Osteoblast (primary cell): ENCODE measurements at places on chromosomes 2 and 18. TPM values are rescaled to one million over a fixed set of nuclear protein-coding genes. Genes with fewer than 3 reads are reported as not detected.
A peak's percentile ranks its signal among the peaks of the same experiment; 100 is the strongest.

DNA sequence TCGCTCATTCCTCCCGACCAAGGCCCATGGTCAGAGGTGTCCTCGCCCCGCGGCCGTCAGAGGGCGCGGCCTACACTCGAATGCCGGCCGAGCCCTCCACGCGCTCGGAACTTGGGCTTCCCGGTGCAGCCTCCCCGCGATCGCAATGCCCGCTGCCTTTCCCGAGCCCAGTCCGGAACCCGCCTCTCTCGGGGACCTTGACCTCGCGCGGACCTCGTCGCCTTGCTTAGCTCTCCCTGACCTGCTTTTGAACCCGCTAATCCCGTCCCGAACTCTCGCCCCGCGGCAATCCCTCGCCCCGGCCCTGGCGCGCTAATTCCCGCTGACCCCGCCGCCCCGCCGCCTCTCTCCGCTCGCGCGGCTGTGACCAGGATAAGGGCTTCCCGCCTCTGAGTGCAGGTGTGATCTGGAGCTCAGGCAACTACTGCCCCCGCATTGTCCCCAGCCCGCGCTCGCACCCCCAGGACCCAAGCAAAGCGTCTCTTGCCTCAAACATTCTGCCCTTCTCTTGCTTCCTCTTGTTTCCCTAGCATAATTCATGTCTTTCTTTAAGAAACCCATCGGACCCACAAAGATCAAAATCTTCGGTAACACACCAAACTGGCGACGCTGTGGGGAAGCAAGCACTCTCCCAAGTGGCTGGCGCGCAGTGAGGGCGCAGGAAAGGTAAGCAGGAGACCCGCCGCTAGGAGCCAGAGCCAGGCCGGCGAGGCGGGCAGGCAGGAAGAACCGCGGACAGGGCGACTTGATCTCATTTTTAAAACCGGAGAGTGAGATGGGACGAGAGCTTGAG, 46.6 kb upstream of the ATP6V1B1 start:
- DNase-seq, result peak; percentile 44

DNA sequence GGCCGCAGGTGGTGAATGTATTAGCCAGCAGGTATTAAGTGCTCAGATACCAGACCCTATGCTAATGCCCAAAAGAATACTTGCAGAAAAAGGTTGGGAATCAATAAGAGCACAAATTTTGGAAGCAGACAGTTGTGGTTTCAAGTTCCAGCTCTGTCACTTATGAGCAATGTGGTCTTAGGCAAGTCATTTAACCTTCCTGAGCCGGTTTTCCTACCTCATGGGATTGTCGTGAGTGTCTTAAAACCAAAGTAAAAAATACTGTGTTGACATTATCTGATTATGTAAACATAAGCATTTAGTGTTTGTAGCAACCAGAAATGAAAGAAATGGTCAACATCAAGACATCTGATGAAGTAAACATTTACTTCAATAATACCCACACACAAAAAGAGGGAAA, 93.0 kb upstream of the CHST9 start:
- DNase-seq, result no peak

DNA sequence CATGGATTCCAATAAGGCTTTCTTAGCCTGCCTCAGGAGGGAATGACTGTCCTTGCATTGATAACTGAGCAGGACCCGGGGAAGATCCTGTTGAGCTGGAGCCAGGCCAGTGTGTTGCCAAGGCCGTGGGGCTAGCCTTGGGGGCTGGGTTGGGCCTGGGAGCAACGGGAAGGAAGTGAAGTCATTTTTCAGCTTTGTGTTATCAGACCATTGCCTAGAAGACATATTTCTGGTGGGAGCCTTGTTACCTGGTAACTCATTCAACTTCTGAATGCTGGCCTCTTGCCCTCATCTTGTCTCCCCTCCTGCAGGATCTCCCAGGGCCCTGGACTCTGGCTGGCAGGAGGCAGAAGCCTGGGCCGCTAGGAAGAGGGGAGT, 92.7 kb upstream of the MGAT5 start:
- DNase-seq, result peak; percentile 21

- no peak for DNase-seq
Measured at GRCh38 chr2:126463892-126464674, 191.9 kb upstream of the GYPC start.

- no peak for DNase-seq
Measured at GRCh38 chr18:49398331-49398730, 62.1 kb downstream of the DYM start.

- DNase-seq, result no peak
Measured at GRCh38 chr2:12767541-12767940, 50.8 kb downstream of the TRIB2 start.

- no peak for DNase-seq
Measured at GRCh38 chr2:154549869-154550268, 148.6 kb upstream of the KCNJ3 start.

DNA sequence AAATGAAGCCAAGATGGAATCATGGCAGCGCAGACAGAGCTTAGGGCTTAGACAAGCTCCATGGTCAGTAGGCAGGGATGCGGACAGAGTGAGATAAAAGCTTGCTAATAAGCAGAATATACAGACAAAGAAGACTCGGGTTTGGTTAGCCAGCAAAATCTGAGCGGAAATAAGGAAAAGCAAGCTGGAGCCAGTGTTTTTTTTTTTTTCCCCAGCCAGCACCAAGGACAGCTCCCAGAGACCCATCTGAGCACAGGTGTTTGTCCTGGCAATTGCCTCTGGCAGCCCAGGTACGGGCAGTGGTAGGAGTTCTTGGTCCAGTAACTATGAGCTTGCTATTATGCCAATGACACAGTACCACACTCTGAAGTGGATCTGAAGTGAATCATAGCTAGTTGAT, 187.6 kb downstream of the ADCYAP1 start:
- no peak for DNase-seq

- peak; percentile 65 for DNase-seq
Measured at GRCh38 chr2:85577386-85578242, at the start of gene VAMP8. VAMP8 (plus strand) TSS chr2:85577586; CDS start chr2:85577647, 61 bp downstream.

DNA sequence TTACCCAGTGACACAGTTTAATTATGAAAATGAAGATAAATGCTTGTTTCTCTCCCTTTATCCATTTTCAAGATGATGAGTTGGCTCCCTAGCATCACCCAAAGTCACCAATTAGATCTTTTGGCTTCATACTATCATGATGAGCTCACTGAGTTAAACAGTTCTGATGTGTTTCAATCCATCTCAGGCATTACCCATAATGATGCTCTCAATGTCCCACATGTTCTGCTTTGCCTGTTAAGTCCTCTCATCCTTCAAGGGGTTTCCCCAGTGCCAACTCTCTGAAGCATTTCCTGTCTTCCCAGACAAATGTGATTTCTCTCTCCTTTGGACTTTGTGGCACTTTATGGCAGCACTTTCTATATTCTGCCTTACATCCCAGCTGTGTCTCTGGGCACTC, 92.6 kb downstream of the EPB41L3 start:
- DNase-seq, result no peak

RAPGEF4 gene
- total RNA-seq, result 0.36 and 0.59 TPM in 2 replicates

PPP1R1C gene
- total RNA-seq, result 0.29 and 0.36 TPM in 2 replicates

RUFY4 gene
- not detected in 2 replicates for total RNA-seq

FOXD4L1 gene
- total RNA-seq, result under 0.01 and 0.29 TPM in 2 replicates

NTSR2 gene
- not detected in 2 replicates for total RNA-seq

SLC38A11 gene
- not detected in 2 replicates for total RNA-seq
